ENCODE measurements at places on chromosomes 11 and 22.

GRCh38 chr11:77129069-77129841 is 1.2 kb downstream of the MYO7A start:
- DNase-seq, result no peak

GRCh38 chr11:132046288-132046865 is 676.0 kb downstream of the NTM start:
- no peak for DNase-seq

- no peak for DNase-seq
These were observed 12.9 kb downstream of the CHEK2 start for GRCh38 chr22:28728621-28729313.

GRCh38 chr11:128862908-128863660 is 4.0 kb downstream of the KCNJ1 start:
- no peak for DNase-seq

DNA sequence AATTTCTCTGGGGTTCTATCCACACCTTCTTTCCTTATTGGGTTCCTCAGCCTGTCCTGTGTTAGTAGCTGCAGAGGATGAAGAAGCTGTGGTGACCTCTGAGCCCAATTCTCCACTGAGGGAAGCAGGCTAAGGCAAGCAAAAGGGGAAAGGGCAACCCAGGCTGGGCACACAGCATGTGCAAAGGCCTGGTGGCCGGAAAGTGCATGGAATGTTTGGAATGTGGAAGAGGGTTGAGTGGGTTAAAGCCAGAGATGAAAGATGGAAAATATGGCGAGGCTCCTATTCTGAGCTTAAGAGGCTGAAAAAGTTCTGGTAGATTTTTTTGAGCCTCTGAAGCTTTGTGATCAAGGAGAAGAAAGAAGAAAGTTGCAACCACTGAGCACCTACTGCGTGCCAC is 247.1 kb downstream of the MIAT start:
- no peak for DNase-seq

DNA sequence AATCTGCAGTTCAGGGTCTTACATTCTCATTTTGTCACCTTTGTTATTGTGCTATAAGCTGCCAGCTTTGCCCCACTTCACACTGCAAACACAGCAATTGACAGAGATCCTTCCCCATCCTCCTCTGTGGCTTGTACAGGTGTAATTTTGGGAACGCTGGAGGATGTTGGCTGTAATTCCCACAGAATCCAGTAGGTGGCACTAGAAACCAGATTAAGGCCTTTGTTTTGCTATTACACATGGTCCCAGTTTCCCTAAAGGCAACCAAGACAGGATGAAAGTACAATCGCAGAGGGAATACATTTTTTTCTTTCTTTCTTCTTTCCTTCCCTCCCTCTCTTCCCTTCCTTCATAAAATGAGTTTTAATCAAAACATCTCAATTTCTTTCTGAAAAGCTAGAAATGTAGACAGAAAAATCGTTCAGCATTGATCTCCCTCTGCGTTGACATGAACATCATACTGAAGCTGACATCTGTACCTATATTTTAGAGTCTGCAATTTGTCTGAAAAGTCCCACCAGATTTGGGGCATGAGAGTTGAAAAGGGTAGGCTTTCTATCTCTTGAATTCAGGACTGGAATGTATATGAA is 21.3 kb upstream of the NELL1 start:
- no peak for DNase-seq

GRCh38 chr22:35863432-35863831 is 145.8 kb downstream of the APOL5 start:
- no peak for DNase-seq

DNA sequence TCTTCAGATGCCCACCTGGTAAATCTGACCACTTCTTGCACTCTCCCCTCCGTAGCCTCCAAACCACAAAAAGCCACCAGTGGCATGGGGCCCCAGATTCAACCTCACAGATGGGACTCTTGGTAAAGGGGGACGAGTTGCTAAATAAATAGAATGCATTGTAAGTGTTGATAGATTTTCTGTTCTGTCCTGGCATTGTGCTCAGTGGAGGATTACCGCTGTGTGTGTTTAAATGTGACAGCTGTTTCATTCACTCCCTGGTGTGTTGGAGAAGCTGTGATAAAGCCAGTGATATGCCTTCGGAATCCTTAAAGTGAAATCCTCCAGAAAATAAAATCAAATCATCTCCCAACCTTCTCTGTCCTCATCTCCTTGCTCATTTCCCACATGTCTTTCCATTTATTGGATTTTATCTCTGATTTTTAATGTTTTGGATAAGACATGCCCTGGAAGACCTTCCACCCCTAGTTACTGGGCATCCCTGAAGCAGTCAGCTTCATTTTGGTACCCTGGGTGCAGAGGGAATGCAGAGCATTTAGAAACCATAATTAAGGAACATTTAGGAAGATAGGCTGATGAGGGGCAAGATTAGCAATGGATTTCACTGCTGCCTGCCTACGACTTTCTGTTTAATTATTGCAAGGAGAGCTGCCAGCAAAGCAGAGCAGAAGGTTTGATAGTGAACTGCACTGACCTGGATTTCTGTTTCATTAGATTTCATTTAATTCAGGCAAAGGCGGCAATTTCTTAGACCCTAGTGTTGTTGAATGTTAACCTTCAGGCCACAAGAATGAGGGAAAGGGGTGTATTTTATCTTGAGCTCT is 460.9 kb upstream of the KIRREL3 start:
- DNase-seq, result no peak

GRCh38 chr11:87366346-87366745 is 328.6 kb downstream of the TMEM135 start:
- DNase-seq, result no peak

GRCh38 chr11:68680541-68681231 is 3.7 kb upstream of the GAL start:
- peak; percentile 28 for DNase-seq

DNA sequence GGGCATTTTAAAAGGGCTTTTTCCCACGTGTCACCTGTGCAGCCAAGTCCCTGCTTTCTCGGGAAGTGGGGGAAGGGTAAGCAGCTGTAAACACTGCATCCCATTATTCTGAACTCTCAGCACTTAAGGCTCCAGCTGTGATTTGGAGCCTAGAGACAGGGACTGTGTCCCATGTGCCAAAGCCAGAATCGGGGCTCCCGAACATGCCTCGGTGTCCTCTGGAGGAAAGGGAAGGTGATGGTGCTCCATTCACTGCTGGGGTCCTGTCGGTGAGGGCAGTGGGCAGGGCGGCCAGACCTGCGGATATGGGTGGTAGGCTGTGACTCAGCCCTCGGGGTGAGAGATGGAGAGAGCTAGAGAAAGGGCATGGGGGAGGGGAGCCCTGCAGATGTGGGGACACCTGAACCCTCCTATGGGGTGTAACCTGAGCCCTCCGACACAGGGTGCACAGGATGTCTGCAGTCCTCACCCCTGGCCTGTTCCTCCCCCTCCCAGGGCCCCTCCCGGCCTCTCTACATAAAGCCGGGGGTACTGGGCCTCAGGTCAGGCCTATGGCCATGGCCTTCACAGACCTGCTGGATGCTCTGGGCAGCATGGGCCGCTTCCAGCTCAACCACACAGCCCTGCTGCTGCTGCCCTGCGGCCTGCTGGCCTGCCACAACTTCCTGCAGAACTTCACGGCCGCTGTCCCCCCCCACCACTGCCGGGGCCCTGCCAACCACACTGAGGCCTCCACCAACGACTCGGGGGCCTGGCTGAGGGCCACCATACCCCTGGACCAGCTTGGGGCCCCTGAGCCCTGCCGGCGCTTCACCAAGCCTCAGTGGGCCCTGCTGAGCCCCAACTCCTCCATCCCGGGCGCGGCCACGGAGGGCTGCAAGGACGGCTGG is 31.8 kb downstream of the CAPN1 start:
- DNase-seq, result no peak

DNA sequence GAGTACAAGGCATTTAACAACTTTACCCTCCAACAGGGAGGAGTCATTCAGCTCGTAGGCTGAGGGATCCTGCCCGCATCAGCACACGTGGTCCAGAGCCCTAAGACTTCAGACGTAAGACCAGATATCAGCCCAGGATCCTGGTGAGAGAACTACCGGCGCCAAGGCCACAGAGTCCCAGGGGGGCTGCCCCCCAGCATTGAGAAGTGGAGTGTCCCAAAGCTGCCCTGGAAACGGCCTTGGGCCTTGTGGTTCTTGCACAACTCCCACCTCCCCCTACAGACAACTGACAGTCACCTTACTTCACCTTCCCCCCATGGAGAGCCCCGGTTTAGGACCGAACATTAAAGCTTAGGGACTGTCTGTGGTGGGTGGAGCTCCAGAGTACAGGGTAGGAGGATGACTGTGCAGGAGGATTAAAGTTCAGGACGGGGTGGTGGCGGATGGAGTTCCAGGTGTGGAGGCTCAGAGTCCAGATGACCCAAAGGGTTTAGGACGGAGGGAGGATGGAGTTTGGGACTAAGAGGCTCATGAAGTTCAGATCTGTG is 1.0 kb downstream of the C11orf91 start:
- DNase-seq, result no peak

GRCh38 chr22:20247010-20247505 is 21.1 kb downstream of the RTN4R start:
- no peak for DNase-seq

DNA sequence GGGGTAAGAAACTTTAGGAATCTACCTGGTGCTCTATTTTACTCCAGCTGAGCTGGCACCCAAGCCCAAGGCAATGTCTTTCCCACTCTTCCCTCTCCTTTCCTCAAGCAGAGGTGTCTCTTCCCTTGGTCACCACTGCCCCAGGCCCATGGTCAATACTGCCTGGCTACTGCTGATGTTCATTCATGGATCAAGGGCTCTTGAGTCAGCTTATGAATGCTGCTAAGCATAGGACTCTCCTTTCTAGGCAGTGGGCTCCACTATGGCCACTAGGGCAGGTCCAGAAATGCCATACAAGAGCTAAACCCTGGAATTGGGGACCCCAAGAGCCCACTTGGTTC is 2.7 kb upstream of the HEPN1 start:
- DNase-seq, result no peak

DNA sequence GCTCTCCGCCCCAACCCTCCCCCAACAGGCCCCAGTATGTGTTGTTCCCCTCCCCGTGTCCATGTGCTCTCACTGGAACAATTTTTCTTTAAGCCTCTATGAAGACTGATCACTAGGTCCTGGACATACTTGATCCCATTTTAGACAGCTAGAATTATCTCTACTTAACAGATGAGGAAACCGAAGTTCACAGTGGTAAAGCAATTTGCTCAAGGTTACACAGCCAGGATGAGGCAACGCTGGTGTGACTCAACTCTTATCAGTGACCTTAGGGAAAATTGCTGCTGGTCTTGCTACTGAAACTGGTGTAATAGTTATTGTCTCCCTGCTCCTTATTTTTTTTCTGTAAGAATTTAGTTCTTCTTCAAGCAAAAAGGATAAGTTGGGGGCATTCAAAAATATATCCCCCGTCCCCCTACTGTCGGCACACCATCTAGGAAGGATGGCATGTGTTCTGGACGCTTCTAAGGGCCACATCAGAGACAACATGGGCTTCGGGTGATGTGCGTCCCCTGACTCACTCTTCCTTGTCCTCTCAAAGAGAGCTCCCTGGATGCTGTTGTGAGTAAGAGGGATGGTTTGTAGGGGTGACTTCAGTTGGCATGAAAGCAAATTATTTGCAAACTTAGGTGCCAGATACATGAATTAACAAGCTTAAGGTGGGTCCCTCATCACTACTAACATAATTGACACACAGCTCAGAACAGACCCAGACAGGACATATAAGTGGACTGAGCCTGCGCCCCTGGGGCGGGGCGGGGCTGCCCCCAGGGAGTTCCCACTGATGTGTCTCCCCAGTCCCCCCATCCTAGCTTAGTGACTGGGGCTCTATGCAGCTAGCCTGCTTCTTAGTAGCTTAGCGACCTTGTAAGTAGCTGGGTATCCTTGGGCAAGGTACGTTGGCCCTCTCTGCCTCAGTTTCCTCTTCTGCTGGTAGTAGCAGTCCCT is 23.6 kb upstream of the ALX4 start:
- DNase-seq, result no peak

DNA sequence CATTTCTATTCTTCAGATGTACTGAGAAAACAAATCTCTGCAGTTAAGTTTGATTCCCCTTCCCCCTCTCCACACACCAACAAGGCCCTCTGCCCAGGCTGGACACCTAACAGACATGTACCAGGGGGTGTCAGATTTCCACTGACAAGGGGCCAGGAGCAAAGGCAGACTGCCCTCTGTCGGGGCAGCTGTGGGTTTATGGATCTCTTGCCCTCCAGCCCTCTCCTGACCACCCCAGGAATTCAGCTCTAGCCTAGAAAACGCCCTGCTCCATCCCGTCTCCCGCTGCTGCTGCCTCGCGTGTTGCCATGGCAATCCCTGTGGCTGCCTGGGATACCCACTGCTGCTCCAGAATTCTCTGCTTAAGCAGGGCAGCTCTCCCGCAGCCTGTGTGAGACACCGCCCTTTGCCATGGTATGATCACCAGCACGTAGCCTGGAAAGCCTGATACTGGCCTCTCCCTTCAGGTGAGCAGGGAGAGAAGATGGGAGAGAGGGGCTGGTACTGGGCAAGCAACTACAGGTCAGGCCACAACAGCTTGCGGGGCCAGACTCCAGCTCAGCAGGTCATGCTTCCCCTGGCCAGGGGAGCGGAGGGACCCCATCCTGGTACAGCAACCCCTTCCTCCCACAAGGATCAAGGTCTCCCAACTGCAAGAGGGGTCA is 41.6 kb downstream of the BUD13 start:
- DNase-seq, result no peak

DNA sequence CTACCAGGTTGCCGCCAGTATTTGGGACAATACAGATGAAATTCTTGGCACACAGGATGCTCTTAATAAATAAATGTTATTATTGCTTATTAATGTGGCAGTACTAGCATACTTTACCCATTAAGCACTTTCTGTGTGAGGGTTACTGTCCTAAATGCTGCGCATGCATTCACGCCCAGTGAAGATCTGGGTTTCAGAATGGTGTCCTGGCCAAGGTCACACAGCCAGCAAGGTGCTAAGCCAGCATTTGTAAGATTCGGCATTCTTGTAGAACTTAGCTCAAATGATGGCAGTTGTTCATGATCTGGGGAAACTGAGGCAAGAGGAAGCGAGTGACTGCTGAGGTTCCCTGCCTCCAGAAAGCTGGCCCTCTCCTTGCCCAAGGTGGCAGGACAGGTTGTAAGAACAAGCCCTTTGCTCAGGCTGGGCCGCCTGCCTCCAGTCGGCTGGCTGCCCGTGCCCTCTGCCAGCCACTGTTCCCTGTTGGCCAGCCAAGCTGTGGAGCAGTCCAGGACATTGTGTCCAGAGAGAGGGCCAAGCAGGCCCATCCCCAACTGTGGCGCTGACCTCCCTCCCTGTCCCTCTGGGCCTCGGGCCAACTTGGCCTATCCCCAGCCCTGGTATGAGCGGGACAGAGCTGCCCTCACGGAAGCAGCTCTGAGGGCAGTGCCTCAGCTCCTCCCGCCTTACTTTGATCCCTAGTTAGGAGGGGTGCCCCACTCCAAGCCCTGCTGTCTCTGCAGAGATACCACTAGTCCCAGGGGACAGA is 28.8 kb downstream of the TOB2 start:
- DNase-seq, result no peak
